Neural crest cell (in vitro differentiated cells): ENCODE measurements at places on chromosomes 7 and 10.

GRCh38 chr10:13234172-13234571, at the start of gene UCMA:
Gene UCMA, minus strand, starts transcription at chr10:13234374. Its CDS starts 116 bp downstream, at chr10:13234258.
- no peak for DNase-seq

GRCh38 chr7:111388912-111389311, 173.4 kb downstream of the IMMP2L start:
- no peak for DNase-seq

DNA sequence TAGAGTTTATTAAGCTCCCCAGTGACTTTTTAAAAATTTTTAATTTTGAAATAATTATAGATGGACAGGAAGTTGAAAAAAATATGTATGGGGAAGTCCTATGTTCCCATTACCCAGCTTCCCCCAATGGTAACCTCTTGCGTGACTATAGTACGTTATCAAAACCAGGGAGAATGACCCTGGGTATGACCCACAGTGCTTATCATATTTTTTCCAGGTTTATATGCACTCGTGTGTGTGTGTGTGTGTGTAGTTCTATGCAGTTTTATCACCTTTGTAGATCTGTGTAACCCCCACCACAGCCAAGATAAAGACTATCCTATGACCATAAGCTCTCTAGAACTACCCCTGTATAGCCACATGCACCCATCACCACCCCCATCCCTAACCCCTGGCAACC, 72.8 kb downstream of the TBXAS1 start:
- DNase-seq = no peak

GRCh38 chr10:80612261-80612660, 74.6 kb downstream of the SH2D4B start:
- DNase-seq = no peak

DNA sequence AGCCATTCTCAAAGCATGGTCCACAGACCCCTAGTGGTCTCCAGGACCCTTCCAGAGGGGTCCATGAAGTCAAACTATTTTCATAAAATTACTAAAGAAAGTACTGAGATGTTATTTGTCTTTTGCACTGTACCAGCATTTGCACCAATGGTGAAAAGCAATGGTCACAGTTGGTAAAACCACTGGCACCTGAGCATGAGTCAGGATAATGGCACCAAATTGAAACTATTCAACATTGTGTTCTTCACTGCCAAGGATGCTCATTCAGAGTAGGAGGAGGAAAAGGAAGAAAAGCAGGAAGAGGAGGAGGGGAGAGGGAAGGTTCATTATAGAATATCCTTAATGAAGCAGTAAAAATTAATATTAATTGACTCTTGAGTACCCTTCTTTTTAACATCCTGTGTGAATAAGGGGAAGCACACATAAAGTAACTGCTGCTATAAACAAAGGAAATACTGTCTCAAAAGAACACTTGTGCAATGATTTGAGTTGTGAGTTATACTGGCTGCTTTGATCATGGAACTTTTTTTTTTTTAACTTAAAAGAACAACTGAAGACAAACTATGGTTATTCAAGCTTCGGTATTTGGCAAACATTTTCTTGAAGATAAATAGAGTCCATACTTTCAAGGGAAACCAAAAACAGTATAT, 60.2 kb downstream of the MPP7 start:
- DNase-seq = no peak

- DNase-seq = no peak
Measured at GRCh38 chr10:19993714-19994315, 177.6 kb downstream of the PLXDC2 start.

DNA sequence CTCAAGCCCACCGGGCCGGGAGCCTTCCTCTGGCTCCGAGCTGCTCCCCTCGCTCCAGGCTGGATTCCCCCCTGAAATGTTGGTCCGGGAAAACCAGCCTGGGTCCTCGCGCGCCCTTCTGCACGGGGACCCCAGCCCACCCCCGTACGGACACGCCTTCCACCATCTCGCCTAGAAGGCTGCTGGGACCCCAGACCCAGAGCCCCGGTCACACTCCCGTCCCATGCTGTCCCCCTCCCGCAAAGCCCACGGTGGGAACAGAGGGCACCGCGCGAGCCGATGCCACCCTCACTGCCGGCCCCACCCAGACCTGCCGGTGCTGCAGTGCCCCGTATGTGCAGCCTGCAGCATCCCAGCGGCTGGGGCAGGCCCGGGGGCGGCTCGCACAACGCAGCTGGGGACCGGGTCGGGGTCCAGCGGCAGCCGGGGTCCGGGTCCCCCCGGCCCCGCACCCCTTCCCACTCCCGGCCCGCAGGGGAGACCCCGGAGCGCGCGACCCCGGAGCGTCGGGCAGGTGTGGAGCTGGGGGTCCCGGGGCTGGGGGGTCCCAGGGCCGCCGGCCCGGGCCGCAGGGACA, 871 bp downstream of the SPOCK2 start:
- DNase-seq = no peak

DNA sequence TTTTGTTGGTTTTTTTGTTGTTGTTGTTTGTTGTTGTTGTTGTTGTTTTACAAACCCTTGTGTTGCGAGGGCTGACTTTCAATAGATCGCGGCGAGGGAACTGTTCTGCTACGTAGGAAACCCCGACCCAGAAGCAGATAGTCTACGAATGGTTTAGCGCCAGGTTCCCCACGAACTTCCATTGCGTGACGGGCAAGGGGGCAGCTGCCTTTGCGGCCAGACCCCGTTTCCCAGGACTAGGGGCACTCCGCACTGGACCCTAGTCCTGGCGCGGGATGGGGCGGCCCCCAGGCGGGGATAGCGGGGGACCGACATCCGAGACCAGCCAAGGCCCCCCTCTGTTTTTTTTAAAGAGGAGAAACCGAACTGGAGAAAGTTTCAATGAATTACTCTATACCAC, 119.6 kb downstream of the LRRTM3 start:
- no peak for DNase-seq

GRCh38 chr10:29604291-29604825, 30.4 kb downstream of the SVIL start:
- DNase-seq = no peak

- DNase-seq = no peak
Measured at GRCh38 chr10:99410876-99411275, 19.5 kb downstream of the GOT1 start.

GRCh38 chr7:90298145-90299038, 22.7 kb downstream of the FAM237B start:
- DNase-seq = no peak

DNA sequence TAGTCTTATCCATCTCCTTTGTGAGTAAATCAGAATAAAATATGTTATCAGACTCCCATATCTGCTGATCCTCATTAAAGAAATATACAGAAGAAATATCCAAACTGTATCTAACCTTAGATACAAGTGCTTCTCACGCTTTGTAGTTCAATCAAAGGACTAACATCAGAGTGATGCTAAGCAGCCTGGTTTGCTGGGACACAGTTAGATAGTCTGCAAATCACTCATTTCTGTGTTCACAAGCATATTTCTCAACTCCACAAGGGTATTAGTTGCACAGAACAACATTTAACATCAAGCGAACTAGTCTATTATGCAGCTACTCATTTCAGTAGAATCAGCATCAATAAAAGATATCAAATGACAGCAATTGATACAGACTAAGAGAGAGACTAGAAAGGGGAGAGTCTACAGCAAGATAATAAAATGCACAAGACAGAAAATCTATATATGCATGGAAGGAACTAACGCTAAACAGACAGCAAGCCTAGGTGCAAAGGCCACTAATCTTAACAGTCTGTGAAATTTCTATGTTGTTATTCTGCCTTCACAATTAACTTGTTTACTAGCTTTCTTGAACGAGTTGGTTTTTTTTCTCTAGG, 30.0 kb downstream of the DNAJC12 start:
- DNase-seq = no peak

- peak; percentile 32 for DNase-seq
Measured at GRCh38 chr10:102230264-102230860, 4.3 kb downstream of the ELOVL3 start.
